ENCODE measurements at places on chromosomes 6 and 20.

GRCh38 chr20:46746956-46747526 lies 37.6 kb downstream of the SLC2A10 start:
- DNase-seq: peak; percentile 4

GRCh38 chr6:69601132-69601531 lies 195.7 kb downstream of the LMBRD1 start:
- DNase-seq: no peak

DNA sequence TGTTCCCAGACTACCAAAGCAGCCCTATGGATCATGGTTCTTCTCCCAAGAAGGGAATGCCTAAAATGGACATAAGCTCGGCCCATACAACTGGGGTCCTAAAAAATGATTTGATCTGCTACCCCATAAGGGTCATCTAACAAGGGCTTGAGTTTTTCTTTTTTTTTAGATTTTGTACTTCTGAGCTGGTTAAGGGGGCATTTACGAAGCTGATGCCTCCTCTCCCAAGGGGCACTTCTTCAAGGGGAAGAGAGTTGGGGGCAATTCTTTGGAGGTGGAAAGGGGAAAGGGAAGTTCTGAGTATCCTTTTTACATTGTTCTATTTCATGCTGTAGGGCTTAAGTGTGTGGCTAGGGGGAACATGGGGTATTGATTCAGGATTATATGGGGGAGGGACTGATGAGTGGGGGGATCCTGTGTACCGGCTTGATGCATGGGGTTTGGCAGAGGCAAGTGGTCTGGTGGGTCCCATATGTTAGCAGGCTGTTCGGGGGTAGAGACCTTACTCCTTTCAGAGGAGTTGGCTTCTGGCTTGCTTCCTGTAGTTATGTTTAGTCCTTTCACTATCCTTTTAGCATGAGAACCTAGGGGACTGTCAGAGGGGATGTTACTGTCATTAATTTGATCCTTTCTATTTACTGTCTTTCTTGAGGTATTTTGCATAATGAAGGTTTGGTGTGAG lies 8.1 kb upstream of the ZNFX1 start:
- no peak for DNase-seq

- DNase-seq: no peak
Measured at GRCh38 chr6:57242505-57242904, 20.4 kb upstream of the RAB23 start.

DNA sequence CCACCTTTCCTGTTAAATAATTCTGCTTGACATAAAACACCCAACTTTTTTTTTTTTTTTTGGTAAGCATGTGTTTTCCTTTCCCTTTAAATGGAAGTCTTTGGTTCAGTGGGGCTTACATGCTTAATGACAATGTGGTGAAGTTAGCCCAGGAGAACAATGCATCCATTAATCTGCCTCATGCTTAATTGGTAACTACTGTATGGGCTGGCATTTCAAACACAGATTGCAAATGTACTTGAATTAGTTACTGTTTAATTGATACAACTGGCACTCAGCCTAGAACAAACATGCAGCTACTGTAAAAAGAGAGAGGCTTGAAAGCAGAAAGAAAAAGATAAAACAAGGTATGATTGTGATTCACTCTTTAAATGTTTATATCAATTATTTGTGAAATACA lies 483.6 kb upstream of the NOX3 start:
- DNase-seq: no peak

DNA sequence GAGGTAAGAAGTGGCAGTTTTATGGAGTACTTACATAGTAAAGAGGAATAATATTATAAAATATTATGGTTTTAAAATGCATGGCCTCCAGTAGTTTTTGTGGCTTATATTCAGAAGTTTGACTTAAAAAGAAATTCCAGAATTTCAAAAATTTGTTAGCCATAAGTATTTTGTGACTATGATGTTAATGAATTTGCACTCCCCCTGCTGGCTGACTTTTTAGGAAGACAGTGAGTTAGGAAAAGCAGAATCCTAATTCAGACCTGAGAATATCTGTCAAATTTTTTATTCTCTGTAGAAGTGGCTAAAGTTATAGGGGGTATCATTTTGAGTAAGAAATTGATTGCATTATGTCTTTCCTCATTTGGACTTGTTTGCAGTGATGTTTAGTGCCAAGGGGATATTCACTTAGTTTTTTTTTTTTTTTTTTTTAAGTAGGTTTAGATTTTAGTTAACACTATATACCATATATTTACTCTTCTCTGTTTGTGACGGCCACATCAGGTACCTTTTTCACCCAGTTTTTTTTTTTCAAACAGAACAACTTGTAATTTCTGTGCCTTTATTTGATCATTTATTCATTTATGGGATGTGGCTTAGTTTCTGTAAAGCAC lies 40.8 kb downstream of the ZFAND3 start:
- peak; percentile 59 for DNase-seq

- no peak for DNase-seq
Measured at GRCh38 chr20:49584418-49585382, 16.8 kb upstream of the PTGIS start.

DNA sequence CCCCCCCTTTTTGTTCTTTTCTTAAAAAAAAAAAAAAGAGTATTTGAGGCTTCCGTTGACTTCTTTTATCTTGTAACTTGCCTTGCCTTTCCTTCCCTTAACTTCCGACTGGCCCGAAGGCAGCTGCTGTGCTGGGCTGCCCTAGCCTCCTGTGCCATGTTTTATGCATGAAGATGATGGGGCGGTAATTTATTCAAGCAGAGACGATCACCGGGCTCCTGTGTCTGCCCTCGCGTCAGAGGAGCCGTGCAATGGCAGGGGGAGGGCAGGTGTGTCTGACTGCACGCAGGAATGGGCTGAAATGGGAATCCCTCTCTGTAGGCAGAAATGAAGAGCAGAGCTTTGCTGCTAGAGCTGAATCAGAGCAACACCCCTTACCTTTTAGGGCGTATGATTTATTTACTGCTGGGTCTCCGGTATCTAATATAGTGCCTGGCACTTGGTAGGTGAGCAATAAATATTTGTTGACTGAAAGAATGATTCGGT lies 106.3 kb upstream of the RIPOR2 start:
- peak; percentile 76 for DNase-seq

GRCh38 chr6:36986704-36987047 lies 680 bp upstream of the MTCH1 start:
- DNase-seq: peak; percentile 56

GRCh38 chr6:34986845-34987246 lies 97.8 kb downstream of the ANKS1A start:
- DNase-seq: peak; percentile 89

DNA sequence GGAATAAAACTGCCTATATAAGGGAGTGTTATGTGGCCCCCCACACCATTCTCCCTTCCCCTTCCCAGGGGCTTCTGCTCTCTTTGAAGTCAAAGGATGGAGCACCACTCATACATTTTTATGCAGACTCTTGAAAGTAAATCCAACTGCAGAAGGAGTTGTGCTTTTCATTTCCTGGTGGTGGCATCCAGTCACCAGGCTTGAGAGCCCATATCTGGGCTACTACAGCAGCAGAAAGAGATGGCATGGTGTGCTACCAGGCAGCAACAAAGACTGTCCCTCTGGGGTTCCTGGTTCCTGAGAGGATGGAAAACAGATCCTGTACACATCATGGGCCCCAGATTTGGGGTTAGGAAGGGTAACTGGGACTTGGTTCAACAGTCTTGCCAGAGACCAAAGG lies 226.4 kb downstream of the CLIC5 start:
- peak; percentile 18 for DNase-seq

DNA sequence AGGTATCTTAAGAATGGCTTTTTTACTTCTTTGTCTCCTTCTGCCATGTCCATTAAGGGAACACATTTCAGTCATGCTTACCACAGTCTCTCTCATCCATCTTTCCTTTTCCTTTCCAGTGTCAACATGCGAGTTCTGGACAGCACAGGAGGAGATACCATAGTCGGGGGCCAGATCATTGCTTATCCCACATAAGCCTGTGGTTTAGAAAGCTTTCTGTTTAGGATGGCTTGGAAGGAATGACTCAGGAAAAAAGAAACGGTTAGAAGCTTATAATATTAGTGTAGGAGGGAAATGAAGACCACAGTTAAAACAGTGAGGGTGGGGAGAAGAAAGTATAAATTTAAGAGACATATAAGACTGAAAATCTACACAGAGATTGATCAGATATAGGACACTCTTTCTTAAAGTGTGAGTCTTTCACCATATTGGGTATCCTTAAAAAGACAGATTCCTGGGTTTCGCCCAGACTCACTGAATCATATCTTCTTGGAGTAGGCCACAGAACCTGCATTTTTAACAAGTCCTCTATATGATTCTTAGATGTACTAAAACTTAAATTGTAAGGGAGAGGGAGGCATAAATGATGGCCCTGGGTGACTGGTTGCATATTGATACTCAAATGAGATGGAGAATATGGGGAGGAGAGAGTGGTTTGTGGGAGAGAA lies 36.1 kb downstream of the DSE start:
- no peak for DNase-seq

DNA sequence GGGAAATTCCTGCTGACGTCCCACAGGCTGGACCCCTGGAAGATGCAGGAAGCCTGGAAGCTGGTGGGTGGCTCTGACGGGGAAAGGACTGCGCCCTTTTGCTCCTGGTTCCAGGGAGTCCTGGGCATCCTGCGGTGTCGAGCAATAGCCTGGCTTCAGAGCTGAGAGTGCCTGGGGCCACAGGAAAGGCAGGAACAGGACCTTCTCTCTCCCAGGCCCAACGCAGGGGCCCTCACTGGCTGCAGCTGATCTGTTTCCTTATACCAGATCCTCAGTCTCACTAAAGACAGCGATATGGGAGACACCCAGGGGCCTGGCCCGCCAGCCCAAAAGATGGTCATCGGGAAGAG lies 1.4 kb downstream of the B3GALT4 start:
- DNase-seq: no peak

- no peak for DNase-seq
Measured at GRCh38 chr20:29689411-29690225, 1567.8 kb upstream of the DEFB115 start.

DNA sequence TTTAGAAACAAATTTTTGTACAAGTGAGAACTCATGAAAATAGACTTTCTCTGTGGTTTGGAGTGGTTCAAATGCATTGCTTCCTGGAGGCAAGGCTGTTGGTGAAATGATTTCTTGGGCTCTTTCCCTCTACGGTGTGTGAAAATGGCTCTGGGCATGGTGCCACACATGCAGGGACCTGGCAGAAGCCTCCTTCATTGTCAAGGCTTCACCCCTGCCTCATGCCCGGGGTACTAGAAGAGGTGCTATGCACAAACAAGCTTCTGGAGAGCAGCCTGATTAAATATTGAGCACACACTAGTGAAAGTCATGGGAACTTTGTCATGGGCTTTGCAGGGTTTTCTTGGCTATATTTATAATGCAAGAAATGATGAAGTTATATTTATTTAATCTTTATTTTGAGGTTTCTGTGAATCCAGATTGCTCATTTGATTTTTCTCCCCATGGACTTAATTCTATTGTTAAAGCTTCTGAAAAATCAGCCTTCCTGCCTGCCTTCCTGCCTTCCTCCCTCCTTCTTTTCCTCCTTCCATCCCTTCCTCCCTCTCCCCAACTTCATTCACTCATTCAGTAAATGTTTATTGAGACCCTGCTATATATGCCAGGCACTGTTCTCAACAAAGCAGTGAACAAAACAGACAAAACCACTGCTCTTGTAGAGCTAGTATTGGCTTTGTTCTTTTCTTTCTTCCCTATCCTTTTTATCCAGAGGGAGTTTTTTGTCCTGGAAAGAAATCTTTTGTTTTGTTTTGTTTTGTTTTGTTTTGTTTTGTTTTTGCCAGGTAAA lies 21.0 kb downstream of the C6orf89 start:
- no peak for DNase-seq

GRCh38 chr6:140275725-140276124 lies 901.3 kb upstream of the CITED2 start:
- DNase-seq: no peak

GRCh38 chr6:22322103-22323030 lies 25.5 kb upstream of the PRL start:
- no peak for DNase-seq

DNA sequence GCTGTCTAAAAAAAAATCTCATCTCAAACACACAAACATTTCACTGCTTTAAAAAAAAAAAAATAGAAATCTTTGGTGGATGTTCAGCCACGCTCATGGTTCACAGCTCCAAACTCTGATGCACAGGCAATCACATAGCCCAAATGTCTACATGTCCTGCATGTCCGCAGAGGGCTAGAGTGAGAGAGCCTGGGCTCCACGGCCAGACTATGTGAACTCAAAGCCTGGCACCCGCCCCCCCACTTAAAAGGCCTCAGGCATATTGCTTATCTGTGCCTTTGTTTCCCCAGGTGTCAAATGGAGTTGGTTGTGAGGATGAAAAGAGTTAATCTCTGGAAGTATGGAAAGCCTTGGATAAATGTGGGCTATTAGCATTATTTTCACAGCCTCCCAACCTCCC lies 10.5 kb upstream of the PTGIS start:
- no peak for DNase-seq

DNA sequence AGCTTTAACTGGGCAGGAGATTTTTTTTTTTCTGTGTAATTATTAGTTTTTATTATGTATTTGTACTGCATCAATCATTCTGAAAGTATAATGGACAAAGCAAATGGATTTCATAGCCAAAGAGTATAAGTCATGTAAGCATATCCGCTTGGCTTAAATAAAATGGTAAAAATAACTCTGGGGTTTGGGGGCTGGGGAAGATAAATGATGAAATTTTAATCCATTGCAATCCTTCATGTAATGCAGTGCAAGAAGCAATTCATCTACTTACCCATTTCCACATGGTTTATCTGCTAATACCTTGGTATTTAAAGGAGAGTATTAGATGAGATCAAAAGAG lies 781.4 kb downstream of the QKI start:
- no peak for DNase-seq

DNA sequence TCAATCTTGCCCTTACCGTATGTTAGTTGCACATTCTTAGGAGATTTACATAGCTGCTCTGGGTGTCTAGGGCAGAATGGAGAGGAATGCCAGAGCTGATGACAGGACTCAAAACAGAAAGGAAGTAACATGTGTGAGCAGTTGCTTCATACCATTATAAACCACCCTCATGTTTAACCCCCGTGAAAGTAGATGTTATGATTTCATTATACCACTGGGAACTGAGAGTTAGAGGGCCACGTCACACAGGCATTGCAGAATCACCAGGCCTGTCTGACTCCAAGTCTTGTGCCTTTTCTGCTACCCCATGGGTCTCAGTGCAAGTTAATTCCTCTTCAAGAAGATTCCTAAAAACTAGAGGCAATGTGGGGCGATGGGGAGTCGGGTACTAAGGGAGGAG lies 23.5 kb upstream of the SIM1 start:
- DNase-seq: no peak

DNA sequence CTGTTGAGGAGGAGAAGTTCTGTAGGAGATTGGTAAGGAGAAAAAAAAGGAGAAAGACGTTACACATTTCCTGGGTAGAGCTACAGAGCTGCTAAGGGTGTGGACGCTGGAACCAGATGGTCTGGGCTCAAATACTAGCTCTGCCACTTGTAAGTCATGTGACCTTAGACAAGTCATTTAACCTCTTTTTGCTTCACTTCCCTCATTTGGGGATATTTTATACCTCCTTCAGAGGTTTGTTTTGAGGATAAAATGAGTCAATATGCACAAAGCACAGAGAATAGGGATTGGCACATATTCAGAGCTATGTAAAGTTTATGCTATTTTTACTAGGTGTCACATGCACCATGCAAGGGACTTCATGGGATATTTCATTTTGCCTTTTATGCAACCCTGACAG lies 708.8 kb downstream of the DHX35 start:
- no peak for DNase-seq

GRCh38 chr6:112695001-112695400 lies 347.9 kb downstream of the RFPL4B start:
- DNase-seq: no peak

- no peak for DNase-seq
Measured at GRCh38 chr6:139649732-139650131, 275.3 kb upstream of the CITED2 start.

GRCh38 chr6:147157930-147158329 lies 46.3 kb upstream of the STXBP5 start:
- peak; percentile 15 for DNase-seq
